Activated B cell treated with CpG ODN at 0.5 μM for 24 hours (primary cell): ENCODE measurements at places on chromosomes 12 and 14.

GRCh38 chr12:89517720-89518119 lies 6.9 kb downstream of the GALNT4 start:
- DNase-seq, result no peak

GRCh38 chr14:93150227-93151208 lies 34.2 kb downstream of the MOAP1 start:
- no peak for DNase-seq

DNA sequence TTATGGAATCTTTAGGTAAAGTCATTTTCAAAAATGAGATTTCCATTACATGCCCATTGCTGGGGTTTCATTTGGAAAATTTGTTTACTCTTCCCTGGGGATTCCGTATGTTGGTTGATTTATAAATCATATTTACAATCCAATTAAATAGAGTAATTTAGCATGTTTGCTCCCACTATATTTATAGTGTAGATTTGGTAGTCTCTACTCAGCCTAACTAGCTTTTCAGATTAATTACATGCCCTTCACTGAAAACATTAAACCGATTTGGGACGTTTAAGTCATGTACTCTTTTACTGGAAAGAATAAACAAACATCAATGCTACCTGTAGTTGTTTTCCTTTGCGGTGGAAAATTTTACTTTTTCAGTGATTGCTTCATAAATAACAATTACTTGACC lies 10.4 kb downstream of the PAX9 start:
- no peak for DNase-seq

DNA sequence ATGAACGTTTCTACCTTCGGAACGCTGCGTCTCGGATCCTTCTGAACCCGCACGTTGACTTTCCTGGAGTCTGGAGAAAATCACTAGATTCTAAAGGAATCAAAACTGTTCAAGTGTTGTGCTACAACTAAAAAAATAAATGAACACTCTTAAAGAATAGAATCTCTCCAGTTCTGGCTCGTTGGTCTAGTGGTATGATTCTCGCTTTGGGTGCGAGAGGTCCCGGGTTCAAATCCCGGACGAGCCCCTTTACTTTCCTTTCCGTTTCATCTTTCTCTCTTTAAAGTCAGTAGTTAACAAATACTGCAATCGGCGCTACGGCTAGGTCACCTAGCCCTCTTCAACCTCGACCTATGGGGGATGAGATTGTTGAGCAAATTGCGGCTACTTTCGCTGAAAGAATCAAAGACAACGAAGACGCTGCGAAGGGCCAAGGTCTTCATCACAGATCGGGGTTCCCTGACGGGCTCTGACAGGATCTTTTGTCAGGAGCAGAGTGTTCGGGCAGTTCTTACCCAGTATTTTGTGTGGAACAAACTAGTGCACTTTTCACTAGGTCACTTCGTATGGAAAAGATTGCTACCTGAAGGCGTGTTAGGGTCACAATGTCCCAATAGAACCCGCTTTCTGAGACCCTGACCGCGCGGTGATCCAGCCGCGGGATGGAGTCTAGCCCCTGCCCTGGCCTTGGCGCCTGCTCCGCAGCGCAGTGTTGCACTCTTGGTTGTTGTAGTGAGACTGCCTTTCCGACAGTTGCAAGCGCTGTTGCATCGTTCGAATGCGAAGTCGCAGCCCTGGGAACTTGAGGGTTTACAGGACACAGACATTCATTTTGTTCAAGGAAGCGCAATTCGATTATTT lies 8.4 kb downstream of the OR6S1 start:
- no peak for DNase-seq

GRCh38 chr14:54182419-54183045 lies 214.3 kb upstream of the CDKN3 start:
- DNase-seq, result no peak

DNA sequence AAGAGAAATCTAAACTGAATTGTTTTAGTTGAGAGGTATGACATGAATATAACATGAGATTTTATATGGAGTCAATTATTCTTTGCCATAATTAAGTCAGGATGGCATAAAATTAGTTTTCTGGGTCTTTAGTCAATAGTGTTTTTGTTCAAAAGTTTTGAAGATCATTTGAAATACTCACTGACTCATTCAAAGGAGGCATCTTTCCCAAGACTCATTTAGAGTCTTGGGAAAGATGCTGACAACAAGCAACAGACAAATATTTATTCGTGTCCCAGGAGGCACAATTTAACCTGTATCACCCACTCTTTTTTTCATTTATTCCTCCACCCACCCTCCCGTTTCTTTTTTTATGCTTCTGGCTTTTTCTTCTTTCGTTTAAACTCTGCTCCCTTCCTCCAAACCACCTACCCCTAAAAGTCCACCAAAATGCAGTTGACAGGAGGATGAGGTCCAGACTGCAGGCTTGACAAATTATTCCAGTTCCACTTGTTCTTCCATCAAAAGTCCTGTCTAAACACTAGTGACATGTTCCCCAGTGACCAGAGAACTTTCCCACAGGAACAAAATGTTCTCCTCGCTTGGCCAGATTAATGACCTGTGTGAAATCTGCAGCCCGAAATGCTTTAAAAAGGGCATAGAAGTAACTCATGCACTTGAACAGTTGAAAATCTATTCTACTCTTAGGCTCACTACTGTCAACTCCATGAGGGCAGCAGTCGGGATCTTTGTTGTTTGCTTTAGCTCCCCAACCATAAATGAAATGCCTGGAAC lies 43.3 kb upstream of the CSRP2 start:
- no peak for DNase-seq

GRCh38 chr12:111260732-111261131 lies 108.2 kb downstream of the PHETA1 start:
- no peak for DNase-seq

DNA sequence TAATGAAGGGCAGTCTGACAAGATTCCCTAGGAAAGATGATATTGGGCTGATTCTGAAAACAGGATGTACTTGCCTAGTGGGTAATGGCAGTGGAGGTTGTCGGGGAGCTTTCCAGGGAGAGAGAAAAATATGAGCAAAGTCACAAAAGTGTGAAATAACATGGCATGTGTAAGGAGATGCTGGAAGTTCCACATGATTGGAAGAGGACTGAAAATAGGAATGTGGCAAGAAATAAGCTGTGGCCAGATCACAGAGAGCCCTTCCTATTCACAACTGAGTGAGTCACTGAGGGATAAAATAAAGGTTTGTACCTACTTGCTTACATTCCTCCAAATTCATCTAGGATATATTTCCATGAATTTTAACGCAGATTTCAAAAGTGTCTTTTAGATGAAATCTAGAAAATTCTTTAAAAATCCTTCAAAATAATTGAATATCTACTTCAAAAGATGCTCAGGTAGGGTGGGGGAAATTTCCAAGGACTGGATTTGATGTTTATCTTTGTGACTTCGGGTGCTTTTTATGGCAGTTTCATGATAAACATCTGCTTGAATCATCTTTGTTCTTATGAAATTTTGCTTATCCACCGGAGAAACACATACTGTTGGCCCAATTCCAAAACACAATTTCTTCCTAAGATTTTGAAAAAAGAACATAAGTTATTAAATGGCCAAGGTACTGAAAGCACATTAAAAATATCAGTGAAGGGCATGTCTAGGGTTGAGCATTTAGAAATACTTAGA lies 36.3 kb upstream of the SLC2A13 start:
- no peak for DNase-seq

DNA sequence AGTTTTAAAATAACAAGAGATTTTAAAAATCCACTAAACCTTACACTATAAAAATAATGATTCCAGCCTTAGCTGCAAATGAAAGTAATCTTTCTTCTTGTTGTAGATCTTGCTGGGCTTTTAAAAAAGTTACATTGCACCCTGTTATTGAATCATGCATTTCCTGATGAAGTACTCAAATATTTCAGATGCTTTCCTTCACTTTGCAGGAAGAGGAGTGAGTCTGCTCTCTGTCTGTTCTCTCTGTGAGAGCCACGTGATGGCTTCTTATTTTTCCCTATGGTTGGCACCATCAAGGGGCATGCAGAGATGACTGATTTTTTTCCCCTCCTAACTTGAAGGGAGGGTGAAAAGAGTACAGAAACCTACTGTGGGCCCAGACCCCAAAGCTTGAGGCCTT lies 262.7 kb downstream of the ATP23 start:
- DNase-seq, result no peak

- DNase-seq, result no peak
These were observed 318.2 kb downstream of the NUAK1 start for GRCh38 chr12:105820429-105821125.

- DNase-seq, result no peak
These were observed 42.6 kb downstream of the CCDC92 start for GRCh38 chr12:123929946-123930583.

- DNase-seq, result peak; percentile 47
These were observed 108.5 kb downstream of the ARF6 start for GRCh38 chr14:50001151-50001998.

DNA sequence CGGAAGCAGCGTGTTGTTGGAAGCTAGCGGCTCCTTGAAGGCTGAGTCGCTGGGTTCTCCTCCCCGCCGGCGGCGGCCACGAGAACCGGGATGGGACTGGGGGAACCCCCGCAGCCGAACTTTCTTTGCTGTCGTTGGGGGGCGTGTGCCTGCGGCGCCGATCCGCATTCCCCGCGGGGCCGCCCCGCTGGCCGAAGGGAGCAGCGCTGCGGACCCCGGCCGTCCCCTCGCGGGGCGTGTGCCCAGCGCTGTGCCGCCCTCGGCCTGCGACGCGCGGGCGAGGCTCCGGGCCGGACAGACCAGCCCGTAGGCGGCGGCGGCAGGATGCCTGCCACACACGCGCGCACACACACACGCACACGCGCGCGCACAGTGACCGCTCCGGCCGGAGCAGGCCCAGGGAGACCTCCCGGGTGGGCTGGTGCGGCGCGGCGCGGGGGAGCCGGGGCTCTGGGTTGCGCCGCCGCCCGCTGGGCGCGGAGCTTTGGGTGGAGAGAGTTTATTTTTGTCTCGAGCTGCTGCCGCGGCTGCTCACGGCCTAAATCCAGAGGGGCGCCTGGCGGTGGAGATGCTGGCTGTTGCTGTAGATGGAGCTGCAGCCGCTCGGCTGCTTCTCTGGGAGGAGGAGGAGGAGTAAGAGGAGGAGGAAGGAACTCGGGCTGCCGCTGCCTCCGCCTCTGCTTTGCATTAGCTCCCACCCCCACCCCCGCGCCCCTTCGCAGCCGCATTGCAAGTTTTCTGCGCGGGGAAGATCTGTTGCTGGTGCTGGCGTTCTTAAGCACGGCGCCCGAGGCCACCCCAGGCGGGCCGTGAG lies at the start of gene SAMD4A:
Gene SAMD4A (plus strand): TSS at position 719 of the 814 bp plus-strand sequence. CDS start 789 bp downstream, outside the sequence.
- DNase-seq, result peak; percentile 63

GRCh38 chr14:23931721-23932289 lies 21.8 kb upstream of the DHRS4 start:
- DNase-seq, result no peak

DNA sequence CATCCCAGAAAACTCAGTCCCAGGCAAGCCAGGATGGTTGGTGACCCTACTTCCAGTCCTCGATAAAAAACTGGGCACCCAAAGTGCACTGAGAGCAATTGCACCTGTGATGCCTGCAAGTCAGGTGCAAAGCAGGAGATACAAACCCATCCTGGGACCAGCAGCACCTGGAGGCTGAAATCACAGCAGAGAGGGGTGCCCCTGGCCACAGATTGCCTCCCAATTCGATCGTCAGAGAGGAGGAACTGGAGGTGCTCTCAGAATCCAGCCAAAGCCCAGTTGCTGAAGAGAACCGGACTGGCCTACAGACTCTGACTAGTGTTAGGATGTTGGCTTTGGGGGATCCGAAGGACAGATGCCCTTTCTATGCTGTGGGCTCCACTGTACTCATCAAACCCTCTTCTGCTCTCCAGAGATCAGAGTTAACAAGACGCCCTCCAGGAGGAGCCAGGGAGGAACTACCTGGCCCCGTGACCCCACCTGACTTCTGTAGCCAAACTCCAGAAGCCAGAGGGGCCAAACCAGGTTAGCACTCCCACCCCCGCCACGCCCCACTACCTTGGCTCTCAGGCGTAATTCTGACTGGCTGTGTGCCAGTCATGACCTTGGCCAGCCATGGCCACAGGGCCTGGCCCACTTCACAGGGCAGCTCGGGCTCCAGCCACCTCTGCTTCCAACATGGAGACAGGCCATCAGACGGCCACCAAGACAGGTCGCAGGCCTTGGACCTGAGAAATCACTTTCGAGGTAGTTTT lies 284.5 kb upstream of the RTL1 start:
- no peak for DNase-seq

DNA sequence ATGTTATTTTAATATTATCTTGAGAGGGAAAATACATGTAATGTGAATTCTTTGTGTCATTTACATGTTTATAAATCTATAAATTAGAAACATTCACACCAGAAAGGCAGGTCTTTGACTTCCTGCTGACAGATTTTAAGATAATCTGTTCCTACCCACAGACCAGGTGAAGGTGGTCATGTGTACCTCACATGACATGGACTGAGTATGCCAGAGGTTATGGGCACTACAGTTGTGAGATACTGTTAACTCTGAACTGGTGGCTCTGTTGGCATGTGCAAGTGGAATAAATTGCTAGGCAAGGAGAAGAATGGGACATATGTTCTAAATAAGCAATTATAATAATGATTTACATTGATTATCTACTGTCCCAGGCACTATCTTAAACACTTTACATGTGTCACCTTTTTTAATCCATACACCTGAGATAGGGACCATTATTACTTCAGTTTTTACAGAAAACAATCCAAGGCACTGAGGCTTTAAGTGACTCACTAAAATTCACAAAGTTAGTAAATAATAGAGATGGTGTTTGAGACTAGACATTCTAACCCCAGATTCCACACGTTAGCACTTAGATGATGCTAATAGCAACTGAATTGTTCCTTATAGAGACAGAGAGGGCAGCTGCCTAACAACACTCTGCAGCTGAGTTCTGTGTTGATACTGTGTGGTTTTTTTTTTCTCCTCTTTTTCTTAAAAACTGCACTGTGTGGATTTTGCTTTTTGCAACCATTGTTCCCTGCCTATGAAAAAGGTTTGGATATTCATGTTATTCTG lies 23.8 kb downstream of the SLC16A7 start:
- no peak for DNase-seq

DNA sequence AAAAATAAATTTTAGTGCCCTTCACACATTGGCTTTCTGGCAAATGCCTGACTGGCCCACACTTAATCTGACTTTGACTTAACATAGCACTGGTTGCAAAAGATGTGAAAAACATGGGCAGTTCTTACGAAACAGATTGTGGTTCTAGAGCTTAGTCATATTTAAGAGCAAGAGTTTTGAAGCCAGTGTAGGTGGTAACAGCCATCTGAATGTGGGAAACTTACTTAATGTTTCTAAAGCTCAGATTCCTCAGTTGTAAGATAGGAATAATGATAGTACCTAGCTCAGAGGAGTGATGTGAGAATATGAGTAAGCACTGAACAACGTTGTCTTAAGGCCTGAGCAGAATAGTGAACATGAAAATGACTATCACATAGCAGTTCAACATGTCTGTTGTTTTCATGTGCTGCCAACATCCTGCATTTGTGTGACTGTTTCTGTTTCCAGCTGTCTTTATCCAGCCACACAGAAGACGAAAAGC lies 262.7 kb downstream of the SYT1 start:
- no peak for DNase-seq

- no peak for DNase-seq
These were observed 13.5 kb downstream of the CPSF2 start for GRCh38 chr14:92135269-92135668.

DNA sequence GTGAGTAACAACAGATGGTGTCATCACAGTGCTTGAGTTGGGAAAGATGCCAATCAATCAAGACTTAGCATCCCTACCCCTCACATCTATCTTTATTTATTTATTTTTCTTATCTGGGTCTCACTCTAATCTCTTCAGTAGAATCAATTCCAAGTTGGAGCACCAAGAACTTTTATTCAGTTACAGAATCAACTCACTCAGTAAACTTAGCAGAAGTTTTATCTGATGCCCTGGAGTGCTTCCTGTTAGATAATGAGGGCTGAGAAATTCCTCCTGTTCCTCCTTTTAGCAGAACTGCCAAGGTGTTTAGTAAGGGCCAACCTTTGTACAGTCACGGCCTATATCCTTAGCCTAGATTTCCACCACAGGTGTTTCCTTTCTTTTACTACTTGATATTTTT lies 11.3 kb upstream of the SLC5A8 start:
- no peak for DNase-seq
